Activated CD8-positive, alpha-beta memory T cell treated with anti-CD3 and anti-CD28 coated beads, Interleukin-2, amount 50 U/mL, for 4 hours (primary cell): ENCODE measurements at places on chromosomes 1 and 21.

DNA sequence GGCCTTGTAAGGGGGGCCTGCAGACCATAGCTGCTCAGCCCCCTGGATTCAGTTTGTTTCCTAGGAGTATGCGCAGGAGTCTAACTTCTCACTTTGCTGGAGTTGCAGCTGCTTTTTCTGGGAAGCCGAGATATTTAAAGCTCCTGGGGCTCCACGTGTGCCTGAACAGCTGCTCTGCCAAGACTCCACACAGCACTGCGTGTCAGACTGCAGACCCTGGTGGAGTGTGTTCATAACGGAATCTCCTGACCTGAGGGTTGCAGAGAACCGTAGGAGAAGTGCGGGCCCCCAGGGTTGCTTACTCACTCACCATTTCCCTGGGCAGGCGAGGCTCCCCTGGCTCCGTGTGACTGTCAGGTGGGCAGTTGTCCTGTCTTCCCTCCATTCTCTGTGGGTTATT is 474.3 kb upstream of the TMPRSS15 start:
- no peak for DNase-seq

GRCh38 chr1:174743654-174744561 is 255.8 kb upstream of the CACYBP start:
- no peak for DNase-seq

DNA sequence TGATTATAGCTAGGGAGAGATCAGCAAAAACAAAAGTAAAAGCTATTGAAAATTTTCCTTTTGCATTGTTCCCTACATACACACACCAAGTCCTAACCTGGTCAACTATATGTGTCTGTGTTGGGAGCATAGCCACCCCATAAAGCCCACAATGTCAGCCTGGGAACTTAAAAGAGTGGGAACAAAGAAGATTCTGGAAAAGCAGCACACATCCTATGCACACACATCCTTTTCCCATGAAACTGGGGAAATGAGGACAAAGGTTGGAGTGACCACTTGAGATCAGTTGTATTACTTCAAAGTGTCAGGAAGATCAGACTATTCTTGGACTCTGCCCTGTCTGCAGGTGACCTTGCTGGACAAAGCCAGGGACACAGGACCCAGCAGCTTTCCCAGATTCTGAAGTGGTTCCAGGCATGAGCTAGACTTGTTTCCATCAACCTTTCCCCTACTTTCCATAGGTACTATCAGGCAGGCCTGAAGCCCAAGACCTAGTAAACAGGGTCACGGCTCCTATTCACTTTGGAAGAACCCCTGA is 15.9 kb downstream of the TXNIP start:
- no peak for DNase-seq

- DNase-seq: no peak
These were observed 396.8 kb upstream of the PRMT6 start for GRCh38 chr1:106659490-106660244.

DNA sequence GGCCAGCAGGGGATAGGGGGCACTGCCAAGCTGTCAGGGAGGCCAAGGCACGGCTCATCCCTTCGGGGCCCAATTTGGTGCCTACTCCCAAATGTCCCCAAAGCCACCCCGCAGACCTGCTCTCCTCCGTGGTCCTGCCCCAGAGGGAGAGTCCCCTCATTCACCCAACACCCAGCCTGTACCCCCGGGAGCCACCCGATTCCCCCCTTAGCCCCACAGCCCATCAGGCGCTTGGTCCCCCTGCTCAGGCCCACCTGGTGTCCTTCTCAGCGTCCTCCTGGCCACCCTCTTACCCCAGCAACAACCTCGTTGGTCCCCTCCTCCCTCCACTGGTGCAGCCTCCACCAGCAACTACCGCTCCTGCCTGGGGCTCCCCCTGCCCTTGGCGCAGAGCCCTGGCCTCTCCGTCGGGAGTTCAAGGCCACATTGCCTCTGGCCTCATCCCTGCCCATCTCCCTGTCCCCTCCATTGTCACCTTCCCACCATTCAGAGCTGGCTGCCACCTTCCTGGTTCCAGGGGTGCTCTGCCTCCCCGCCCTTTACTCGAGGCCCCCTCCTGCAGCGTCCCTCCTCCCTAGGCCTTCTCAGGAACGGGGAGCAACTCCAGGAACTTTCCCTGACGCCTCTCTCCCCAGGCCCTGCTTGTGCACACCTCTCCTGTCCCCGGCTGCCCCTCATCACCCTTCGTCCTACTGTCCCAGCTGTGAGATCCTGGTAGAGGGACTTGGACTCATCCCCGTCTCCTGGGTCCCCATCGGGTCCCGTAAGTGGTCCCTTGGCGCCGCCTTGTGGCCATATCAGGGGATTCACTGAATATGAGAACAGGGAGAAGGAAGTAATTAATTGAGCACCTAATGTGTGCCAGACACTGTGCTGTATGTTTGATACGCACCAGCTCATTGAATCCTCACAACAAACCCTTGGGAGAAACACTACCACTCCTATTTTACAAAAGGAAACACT is 73.9 kb downstream of the RAP1GAP start:
- peak; percentile 28 for DNase-seq

DNA sequence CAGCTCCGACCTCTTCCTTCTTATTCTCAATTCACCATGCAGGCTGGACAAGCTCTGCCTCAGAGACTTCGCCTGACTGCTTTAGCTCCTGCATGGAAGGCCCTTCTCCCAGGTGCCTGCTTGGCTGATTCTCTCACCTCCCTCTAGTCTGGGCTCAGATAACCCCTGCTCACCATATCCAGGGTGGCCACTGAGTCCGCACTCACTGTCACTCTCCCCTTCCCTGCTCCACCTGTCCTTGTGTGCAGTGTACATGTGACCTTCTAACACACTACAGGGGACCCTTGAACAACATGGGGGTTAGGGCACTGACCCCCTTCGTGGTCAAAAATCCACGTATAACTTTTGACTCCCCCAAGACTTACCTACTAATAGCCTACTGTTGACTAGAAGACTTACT is 14.4 kb upstream of the GALNT2 start:
- DNase-seq: no peak

DNA sequence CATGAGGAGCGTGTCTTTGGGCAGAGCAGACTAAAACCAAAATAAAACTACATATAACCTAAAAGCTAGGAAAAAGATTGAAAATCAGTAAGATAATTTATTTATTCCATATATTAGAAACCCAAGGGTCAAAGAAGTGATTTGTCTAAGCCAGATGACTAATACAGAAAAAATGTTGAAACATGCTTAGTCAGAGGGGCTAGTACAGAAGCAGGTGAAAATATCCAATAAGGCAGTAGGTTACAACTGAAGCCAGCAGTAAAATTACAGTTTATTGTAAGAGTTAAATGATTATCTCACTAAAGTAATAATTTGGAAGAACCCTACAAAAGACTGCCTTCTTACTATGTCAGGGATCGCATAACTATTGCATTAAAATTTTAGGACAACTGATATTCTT is 1190.9 kb upstream of the PRMT6 start:
- no peak for DNase-seq

GRCh38 chr1:95118067-95118499 is 928 bp downstream of the TLCD4 start:
- peak; percentile 31 for DNase-seq

GRCh38 chr1:110262296-110262695 is 52.2 kb downstream of the KCNC4 start:
- DNase-seq: no peak

DNA sequence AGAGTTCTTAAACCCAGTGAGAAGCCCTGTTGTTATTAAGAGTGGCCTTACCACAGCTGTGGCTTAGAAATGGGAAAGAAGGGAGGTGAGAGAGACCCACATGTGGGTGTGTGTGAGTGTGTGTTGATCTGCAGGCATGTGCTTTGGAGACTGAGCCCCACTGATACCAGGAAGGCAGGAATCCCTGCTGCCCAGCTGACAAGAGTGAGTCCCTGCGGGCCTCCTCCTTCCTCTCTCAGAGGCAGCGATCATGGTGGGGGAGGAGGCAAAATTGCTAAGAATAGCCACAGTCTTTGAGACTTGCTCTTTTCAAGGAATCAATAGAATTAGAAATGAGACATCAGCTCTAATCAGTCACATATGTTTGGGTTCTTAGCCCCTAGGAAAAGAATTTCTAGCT is 87.0 kb upstream of the WARS2 start:
- DNase-seq: no peak

DNA sequence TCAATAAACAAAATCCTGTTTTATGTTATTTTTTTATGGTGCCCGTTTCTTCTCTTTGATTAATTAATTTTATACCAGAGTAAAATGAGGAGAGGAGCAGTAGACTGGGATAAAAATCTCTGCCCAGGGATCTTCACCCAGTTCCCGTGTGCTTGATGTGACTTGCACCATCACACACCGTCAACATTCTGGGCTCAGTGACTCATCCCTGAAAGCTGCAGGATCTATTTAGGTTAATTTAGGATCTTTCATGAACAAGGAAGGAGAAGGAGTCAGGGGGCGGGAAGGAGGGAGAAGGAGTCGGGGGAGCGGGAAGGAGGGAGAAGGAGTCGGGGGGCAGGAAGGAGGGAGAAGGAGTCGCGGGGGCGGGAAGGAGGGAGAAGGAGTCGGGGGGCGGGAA is 182.4 kb downstream of the SMYD3 start:
- no peak for DNase-seq

DNA sequence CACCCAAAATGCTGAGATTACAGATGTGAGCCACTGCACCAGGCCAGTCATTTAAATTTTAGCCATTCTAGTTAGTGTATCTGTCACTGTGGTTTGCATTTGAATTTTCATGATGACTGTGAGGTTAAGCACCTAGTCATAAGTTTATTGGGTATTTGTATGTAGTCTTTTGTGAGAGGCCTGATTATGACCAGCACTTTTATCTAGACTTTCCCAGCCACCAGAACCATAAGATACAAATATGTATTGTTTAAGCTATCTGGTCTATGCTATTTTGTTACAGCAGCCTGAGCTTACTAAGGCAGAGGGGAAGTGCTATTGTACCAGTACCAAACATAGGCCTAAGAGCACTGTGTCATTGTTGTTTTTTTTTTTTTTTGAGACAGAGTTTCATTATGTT is 19.9 kb upstream of the DNAJC6 start:
- DNase-seq: no peak

DNA sequence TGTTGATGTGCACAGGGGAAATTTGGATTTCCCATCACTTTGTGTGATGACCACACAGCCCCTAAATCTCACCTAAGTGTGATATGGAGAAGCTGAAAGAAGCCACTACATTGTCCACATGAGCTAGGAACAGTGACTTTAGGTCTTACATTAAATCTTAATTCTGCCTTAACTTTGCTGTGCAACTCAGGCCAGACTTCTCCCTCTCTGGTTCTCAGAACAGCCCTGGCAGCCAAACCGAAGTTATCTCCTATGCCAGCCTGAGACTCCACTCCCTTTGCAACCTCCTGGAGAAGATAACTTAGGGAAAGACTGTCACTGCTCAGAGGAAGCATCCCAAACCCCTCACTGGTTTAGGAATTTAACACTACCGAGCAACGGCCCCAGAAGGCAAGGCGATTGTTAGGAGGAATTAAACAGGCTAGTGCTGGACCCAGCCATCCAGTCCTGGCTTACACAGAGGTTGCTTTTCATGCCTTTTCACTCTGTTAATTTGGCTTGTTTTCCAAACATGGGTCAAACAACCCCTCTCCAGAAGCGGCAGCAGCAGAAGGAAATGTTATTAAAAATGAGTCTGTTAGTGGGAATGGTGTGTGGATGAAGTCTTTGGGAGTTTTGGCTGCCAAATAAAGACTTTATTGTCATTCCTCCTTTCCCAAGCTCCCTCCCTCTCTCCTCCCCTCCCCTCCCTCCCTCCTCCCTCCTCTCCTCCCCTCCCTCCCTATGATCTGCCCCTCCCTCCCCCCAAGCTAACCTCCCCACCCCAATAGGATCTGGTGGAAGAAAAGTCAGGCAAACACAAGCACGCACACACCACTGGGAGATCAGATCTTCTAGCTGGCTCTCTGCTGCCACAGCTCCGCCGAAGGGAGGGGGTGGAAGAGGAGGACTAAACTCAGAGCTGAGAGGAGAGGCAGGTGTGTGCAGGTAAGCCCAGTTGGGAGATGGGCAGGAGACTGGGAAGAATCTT is at the start of gene PRELP:
Gene PRELP, plus strand, starts transcription at position 795 of the 970 bp plus-strand sequence. CDS start 7,379 bp downstream, outside the sequence.
- DNase-seq: no peak

- peak; percentile 63 for DNase-seq
These were observed 78.4 kb upstream of the LRRN2 start for GRCh38 chr1:204763773-204764427.

- DNase-seq: no peak
These were observed 177.1 kb downstream of the GABPA start for GRCh38 chr21:25911730-25912401.

GRCh38 chr1:245788269-245788668 is 633.5 kb downstream of the KIF26B start:
- no peak for DNase-seq

GRCh38 chr1:242554577-242554976 is 30.1 kb upstream of the PLD5 start:
- no peak for DNase-seq

- peak; percentile 38 for DNase-seq
These were observed 627 bp downstream of the CERS2 start for GRCh38 chr1:150973836-150974579.

GRCh38 chr1:233512538-233512937 is 101.4 kb upstream of the KCNK1 start:
- no peak for DNase-seq

GRCh38 chr1:230976825-230977747 is 1.6 kb downstream of the TTC13 start:
- DNase-seq: peak; percentile 26

DNA sequence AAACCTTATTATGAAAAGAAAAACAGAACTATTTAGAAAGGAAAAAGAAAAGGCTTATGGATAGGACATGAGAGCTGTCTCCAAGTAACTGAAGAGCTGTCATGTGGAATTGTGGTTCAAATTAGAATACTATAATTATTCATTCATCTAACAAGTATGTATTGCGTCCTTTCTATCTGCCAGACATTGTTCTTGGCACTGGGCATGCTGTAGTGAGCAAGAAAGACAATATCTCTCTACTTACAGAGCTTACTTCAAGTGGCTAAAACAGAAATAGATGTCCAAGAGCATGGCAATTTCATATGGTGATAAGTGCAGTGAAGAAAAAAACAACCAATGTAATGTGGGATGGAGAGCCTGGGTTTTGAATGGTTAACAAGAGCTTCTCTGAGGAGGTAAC is 413.0 kb downstream of the DPYD start:
- DNase-seq: no peak

- peak; percentile 32 for DNase-seq
These were observed 40.8 kb downstream of the KIAA1614 start for GRCh38 chr1:180953291-180954004.

- no peak for DNase-seq
These were observed 415.9 kb upstream of the TMPRSS15 start for GRCh38 chr21:18819507-18819906.

- DNase-seq: no peak
These were observed 558.9 kb upstream of the ADAMTS5 start for GRCh38 chr21:27525780-27526179.

- no peak for DNase-seq
These were observed 37.0 kb downstream of the LPAR3 start for GRCh38 chr1:84855691-84856630.

- no peak for DNase-seq
These were observed 120.9 kb upstream of the KIAA1614 start for GRCh38 chr1:180791806-180792205.

DNA sequence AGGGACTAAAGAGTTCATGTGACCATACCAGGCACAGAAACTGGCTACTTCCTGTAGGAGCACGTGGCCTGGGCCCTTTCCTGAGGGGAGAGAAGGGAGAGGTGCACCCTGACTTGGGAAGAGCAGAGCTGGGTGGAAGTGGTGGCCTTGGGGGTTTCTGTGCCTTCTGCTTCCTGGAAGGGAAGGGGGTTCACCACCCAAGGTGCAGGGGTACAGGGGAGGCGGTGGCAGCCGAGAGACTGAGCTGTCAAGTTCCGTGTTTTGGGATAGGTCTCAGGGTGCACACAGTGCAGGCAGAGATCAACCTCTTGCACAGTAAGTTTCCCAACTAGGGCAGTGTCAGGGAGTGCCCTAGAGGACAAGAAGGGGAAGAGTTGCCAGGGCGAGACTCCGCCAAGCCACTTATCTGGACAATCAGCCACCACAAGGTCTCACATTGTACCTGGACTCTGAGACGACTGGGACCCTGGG is 10.1 kb downstream of the HECTD3 start:
- no peak for DNase-seq
